ENCODE measurements at places on chromosomes 11 and 22.

GRCh38 chr11:94825481-94825880, 57.3 kb downstream of the AMOTL1 start:
- DNase-seq, result no peak

GRCh38 chr22:36456464-36456845, 25.0 kb downstream of the TXN2 start:
- no peak for DNase-seq

GRCh38 chr22:37632174-37633088, 7.0 kb upstream of the SH3BP1 start:
- no peak for DNase-seq

DNA sequence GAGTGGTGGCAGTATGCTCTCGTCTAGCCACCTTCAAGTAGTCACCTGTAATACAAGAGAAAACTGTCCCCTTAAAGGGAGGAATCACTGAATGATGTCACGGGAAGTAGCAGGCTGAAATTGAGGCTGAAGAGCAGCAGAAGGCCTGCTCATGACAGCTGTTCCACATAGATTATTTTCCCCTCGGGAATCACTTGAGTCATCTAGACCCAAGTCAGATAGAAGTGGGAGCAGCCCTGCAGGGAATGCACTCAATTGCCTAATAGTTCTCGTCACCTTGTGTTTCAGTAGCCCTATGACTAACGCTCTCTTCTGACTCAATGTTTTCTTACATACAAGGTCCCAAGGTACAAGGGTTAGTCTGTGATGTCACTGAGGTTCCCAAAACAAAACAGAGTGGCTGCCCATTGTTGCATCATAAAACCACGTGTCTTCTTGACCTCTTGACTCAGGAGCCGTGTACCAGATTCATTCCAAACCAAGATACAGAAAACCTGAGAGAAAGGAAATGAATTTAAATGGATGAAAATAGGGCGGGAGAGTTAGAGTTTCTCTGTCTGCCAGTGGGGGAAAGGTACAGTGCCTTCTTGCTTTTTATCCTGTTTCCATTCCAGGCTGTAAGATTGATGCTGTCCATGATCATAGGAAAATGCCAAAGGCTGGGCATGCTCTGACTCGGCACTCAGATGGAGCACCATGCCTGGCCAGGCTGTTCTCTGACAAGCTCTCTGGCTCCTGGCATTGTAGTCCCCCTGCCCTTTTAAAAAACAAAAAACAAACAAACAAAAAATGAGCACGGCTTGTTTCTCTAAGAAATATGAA, 21.6 kb upstream of the C11orf96 start:
- DNase-seq, result peak; percentile 99

DNA sequence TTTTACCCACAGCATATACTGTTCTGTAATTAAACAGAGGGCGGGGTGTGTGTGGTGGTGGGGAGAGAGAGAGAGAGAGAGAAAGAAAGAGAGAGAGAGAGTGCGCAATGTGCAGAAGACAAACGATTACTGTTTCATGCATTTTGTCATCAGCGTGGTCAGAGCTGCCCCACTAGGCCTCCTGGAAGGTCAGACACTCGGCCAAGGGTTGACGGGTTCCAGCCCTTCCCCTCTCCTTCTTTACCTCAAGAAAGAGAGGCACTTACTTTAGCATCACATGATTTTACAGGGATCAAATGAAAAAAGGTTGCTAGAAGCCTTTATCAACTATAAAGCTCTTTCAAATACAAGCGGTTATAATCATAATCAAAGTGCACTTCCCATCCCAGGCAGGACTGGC, 269.2 kb upstream of the SORL1-AS1 start:
- DNase-seq, result no peak

DNA sequence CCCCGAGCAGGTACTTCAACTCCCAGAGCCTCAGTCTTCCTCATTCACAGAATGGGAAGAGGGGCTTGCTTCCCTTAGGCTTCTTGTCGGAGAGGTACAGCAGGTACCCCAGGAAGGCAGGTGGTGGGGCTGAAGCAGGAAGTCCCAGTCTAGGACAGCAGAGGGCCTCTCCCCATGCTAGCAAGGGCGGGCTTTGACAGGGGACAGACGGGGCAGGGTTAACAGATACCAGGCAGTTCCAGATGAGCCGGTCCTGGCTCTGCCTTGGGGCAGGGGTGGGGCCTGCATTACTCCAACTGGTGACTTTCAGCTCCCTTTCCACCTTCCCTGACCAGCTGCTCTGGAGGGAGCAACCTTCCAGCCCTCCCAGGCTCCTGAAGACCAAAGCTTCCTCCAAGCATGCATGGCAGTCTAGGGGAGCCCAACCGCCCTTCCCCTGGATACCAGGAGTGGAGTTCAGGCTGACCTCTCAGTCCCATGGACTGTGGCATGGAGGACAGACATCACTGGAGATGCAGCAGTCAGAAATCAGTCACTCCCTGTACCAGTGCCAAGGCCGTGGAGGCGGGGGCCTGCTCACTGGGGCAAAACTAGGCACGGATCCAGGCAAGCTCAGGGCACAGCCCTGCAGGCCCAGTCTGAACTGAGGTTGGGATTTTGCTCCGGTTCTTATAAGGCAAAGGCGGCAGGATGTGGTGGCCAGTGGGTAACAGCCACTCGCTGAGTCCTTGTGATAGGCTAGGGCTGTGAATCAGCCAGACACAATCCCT, 60.5 kb downstream of the NAT10 start:
- DNase-seq, result peak; percentile 10

DNA sequence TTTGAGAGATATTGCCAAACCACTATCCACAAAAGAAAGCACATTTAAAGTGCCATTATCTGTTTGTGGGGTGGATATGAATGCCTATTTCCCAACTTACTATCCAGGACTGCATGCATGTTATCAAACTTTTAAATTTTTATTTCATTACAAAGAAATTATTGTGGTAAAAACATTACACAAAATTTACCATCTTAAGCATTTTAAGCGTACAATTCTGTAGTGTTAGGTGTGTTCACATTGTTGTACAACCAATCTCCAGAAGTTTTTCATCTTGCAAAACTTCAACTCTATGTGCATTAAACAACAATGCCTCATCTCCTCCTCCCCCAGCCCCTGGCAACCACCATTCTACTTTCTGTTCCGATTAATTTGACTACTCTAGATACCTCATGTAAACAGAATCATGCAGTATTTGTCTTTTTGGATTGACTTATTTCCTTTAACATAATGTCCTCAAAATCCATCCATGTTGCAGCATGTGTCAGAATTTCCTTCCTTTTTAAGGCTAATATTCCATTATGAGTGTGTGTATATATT, 17.6 kb upstream of the CD44 start:
- DNase-seq, result no peak

Measured in EH (cell line).